ENCODE measurements at places on chromosomes 2 and 18. TPM values are rescaled to one million over a fixed set of nuclear protein-coding genes. Genes with fewer than 3 reads are reported as not detected.

- DNase-seq: no peak
Observed at GRCh38 chr2:96024336-96025193, 10.2 kb downstream of the GPAT2 start.

GRCh38 chr2:46278952-46279351 lies 18.3 kb upstream of the EPAS1 start:
- no peak for DNase-seq

DNA sequence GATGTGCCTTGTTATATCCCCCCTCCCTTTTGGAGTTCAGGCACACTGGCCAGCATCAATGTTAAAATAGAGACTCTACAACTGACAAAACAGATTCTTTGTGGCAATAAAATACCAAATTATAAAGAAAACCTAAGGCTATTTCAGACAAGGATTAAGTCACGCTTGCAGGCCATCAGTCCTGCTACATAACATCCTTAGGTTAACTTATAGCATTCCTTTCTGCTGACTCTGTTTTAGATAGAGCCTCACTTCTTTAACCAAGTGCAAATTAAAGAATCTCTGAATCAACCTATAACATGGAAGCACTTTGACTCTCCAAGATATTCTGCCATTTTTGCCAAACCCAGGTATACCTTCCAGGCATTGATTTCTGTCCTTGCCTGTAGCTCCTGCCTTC lies 784.6 kb downstream of the RNF144A start:
- DNase-seq: no peak

- no peak for DNase-seq
Observed at GRCh38 chr2:151175864-151176263, 85.8 kb downstream of the RBM43 start.

GRCh38 chr2:180707884-180708205 lies 272.6 kb upstream of the UBE2E3 start:
- peak; percentile 71 for DNase-seq

- no peak for DNase-seq
Observed at GRCh38 chr2:192010073-192010472, 163.2 kb upstream of the CAVIN2 start.

The EFHD1 gene
- polyA plus RNA-seq: 1.3 TPM
